ENCODE measurements at places on chromosomes 11 and 22.

- no peak for DNase-seq
Measured at GRCh38 chr11:72406540-72407527, 27.5 kb downstream of the CLPB start.

DNA sequence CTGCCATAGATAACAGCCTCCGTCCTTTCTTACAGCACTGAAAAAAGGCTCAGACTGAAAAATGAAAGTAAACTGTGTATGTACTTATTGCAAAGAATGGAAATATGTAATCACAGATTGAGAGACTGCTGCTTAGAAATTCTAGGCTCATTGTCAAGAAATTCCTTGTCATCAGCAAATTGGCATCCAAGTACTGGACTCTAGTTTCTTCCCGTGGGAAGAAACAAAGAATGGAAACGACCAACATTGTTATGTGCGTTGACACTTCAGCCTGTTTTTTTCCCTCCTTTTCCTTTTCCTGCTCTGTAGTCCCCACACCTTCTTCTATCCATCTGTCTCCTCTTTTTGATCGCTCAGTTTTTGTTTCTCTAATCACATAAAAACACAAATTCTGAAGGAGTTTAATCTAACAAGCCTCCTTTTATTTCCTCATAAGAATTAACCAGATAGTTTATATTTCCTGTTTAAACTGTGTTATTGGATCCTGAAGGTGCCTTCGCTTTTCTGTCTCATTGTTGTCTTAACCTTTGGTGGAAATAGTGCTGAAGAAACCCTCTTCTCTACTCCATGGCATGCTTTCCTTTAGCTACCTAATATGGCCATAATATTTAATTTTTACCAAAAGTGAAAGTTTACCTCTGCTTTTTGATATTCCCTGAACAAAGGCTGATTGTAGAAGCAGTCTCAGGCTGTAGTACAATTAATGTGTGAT lies 20.0 kb upstream of the CASP12 start:
- DNase-seq = no peak

DNA sequence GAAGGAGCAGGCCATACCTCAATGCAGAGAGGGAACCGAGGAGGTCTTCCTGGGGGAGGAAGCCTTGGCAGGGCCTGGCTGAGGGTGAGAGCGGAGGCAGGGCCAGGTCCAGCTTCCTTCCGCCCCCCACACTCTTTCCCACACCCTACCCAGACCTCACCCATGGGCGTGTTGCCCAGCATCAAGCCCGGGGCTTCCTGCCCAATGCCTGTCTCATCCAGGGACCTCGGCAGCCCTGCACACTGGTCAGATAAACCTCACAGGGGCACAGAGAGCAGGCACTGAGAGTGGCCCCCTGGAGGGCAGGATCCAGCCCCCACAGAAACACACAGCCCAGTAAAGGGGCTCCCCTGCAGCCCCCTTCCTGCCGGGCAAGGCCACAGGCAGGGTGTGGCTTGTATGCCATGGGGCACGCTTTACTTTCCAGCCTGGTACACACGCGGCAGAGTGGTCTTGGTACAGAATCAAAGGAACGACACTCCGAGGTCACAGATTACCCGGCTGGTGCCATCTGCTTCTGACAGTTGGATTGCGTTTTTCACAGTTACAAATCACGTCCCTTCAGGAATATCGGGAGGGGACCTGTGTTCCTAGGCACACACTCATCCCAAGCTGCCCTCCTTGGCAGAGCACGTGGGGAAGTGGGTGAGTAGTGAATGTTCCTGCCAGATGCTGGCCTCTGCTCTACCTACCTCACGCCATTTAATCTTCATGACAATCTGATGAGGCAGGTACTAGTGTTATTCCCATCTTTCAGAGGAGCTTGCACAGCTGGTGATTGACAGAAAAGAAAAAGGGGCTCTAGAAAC lies 20.0 kb upstream of the CD5 start:
- DNase-seq = no peak

GRCh38 chr22:20887375-20887774 lies 28.6 kb downstream of the SNAP29 start:
- no peak for DNase-seq

DNA sequence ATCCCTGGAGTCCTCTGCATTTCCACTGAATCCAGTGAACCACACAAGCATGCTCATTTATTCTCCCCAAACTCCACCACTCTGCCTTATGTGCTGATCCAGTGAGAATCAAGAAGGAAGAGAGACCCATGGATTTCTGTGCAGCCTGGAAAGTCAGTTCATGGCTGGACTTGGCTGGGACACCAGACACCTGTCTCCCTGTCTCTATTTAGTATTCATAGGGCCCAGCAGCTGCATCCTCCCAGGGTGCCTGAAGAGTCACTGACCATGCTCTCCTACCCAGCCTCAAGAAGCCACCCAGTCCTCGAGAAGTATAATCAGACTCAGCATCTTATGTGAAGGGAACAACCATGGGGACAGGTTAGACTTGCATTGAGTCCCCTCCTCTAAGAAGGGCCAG lies 83.2 kb downstream of the ZNF280B start:
- no peak for DNase-seq

DNA sequence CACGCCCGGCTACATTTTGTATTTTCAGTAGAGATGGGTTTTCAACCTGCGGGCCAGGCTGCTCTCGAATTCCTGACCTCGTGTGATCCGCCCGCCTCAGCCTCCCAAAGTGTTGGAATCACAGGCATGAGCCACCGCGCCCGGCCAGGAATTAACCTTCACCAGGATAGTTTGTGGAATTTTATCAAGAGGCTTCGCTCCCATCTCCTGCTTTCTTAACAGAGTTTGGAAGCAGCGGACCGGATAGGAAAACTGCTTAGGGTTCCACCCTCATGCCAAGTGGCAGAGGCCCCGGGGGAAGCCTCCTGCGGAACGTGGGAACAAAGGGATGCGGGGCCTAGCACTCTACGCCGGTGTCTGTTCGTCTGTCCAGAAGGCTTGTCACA lies 229.9 kb downstream of the ST3GAL4 start:
- DNase-seq = no peak

- no peak for DNase-seq
Measured at GRCh38 chr11:131637469-131638175, 267.2 kb downstream of the NTM start.

DNA sequence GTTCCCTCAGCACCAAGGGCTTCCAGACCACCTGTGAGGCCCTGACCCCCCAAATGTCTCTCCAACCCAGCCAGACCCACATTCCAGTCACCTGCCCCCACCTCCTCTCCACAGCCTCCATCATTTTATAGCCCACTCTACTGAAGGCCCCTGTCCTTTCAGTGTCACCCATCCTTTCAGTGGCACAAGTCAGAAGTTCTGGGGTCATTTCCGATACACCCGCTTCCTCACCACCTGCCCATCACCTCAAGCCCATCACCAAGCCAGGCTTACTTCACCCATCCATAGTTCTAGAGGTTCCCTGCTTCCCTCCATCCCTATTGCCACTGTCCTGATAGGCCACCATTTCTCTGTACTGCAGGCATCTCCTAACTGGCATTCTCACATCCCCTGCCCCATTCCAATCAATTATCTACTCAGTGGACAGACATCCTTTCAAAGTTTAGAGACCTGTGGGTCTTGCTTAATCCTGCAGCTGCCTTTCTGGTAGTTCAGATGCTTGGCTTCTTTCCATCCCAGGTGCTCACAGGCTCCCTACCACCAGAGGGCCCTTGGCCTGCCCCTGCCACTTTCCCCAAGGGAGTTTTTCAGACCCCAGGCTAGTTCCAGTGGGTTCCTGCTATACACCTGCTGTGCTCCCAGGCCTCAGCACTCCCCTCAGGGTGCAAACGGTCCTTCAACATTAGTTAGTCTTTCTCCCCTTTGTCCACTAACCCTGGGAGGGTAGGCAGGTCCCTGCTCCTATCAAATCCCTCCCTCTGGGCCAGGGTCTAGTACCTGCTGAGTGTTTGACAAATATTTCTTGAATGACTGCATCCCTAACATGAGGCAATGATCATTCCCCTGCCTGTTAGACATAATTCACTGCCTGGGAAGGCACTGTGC lies 7.6 kb downstream of the KCNQ1OT1 start:
- DNase-seq = no peak
